DMS153 (cell line): ENCODE measurements at places on chromosomes 1 and 21.

GRCh38 chr1:26739329-26739914, 43.6 kb downstream of the ARID1A start:
- no peak for DNase-seq

DNA sequence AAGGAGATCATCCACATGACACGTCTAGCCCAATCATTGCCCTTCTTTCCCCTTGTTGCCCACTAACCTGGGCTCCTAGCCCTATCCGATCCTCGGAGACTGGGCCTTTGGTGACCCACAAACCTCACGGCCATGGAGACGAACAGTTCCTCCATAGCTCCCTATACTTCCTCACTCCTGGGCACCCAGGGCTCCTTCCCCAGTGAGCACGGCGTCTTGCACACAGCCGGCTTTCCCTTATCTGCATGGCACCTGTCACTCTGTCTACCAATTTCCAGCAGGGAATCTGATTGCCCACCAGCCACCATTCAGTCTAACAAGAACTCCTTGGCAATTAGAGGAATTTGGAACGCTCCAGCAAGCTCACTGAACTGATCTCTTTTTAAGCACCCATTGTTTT, 3.1 kb downstream of the GNG4 start:
- DNase-seq: no peak

DNA sequence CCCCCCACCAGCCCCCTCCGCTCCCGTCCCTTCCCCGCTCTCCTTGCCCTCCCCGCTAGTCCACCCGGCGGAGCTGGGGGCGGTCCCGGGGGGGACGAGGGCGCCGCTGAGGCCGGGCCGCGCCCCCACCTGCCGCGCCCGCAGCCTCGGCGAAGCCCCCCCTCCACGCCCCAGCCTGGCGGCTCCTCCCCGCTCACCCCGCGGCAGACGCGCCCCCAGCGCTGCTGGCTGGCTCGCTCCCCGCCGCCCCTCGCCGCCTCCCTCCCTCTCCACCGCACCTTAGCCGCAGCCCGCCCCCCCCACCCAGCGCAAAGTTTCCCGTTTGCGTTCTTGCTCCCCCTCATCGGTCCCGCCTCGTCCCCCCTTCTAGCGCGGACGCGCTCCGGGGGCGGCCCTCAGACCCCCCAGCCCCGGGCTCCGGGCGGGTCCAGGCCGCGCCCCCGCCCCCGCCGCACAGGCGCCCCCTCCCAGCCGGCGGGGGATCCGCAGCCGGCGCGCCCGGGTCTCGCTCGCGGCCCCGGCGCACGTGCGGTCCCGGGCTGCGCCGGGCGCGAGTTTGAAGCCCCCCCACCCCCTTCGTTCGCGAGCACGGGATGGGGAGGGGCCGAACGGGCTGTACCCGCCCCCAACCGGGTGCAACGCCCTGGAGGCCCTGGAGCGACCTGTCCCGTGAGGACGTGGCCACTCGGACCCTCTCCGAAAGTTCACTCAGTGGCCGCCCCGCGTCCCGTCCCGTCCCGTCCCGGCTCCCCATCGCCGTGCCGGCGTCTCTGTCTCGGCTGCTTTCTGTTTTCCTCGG, 623 bp downstream of the PTPRF start:
- DNase-seq: no peak

GRCh38 chr1:182129398-182129797, 67.9 kb upstream of the ZNF648 start:
- DNase-seq: no peak

DNA sequence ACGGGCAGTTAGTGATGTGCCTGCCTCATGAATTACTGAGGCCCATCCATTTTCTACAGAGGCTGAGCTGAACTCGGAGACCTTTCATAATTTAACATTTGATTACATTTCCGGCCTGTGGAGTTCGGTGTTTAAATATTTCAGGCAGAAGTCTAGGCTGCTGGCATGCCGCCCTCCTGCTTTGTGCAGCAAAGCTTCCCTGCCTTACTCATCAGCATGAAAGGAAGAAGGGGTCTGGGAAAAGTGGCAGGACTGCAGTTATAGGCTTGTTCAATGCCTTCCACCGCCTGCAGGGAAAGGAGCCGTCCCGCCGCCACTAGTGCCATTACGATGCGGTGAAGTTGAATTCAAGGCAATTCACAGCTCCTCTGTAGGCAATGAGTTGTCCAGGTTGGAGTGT, 527.9 kb downstream of the NPHP4 start:
- no peak for DNase-seq

GRCh38 chr1:156429313-156430060, 60.5 kb downstream of the RHBG start:
- no peak for DNase-seq

DNA sequence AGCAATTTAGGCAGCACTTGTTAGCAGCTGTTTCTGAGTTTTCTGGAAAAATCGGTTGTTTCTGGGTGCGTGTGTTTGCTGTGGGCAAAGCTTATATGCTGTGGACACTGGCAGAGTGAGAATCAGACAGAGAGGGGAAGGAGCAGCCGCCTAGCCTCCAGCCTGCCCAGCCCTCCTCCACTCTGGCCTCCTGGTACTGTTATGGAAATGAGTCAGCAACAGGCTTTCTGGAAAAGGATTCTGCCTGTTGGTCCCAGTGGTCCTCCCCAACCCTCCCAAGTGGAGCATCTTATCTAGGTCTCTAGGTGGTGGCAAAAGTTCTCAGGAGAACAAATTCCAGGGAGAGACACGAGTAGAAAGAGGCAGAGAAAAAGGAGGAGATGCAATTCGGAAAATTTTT, 42.2 kb upstream of the GOLT1A start:
- DNase-seq: no peak

DNA sequence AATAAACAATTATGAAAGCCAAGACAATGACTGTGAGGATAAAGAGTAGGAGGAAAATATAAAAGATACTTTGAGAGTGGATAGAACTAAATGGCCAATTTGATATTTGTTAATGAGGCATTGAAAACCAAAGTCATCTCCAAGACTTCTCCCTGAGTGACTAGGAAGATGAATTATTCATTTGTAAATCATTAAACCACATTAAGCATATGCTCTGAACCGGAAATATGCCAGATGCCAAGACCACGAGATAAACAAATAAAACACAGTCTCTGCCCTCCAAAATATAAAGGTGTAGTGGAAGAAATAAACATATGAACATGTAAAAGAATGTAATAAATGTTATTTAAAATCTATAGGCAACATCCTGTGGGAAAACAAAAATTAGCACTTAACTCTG, 78.8 kb downstream of the MRPL39 start:
- DNase-seq: no peak

GRCh38 chr1:68376441-68376840, 73.3 kb downstream of the RPE65 start:
- no peak for DNase-seq

GRCh38 chr1:154413177-154413783, 8.1 kb downstream of the IL6R start:
- no peak for DNase-seq

- no peak for DNase-seq
These were observed 63.2 kb downstream of the RERE start for GRCh38 chr1:8754247-8754650.

DNA sequence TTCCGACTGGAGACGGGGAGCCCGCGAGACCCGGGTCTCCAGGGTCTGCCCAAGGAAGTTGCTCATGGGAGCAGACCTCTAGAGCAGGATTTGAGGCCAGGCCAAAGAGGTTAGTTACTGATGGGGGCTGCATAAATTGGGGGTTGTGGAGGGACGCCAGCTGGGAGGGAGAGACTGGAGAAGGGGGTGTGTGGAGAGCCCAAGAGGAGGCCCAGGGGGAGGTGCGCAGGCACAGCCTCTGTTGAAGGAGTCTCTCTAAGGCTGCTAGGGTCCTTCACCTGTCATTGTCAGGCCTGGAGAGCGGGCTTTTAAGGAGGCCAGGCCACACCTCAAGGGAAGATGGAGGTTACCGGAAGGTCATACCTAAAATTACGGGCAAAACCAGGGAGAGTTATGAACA, 363 bp downstream of the PLA2G5 start:
- DNase-seq: no peak

- no peak for DNase-seq
These were observed 212.5 kb downstream of the FGGY start for GRCh38 chr1:59509341-59509875.
